ENCODE measurements at places on chromosomes 7 and 10.

DNA sequence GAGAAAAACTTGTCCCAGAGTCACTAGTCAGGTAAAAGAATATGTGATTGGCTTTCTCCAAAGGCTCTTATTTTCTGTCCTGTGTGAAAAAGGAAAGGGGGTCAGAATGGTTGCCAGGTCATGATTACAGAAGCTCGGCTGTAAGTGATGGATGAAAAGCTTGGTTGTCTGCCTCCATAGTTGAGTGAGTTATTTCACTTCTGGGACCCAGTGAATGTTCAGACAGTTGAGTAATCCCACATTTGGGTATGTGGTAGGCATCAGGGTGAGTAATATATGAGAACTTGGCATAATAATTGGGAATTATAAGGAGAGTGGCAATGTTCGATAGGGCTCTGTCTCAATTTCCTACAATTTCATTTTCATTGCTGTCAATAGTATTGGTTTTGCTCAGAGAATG lies 72.5 kb downstream of the BBS9 start:
- no peak for DNase-seq

- no peak for DNase-seq
These were observed 846.8 kb downstream of the IPMK start for GRCh38 chr10:57420881-57421280.

DNA sequence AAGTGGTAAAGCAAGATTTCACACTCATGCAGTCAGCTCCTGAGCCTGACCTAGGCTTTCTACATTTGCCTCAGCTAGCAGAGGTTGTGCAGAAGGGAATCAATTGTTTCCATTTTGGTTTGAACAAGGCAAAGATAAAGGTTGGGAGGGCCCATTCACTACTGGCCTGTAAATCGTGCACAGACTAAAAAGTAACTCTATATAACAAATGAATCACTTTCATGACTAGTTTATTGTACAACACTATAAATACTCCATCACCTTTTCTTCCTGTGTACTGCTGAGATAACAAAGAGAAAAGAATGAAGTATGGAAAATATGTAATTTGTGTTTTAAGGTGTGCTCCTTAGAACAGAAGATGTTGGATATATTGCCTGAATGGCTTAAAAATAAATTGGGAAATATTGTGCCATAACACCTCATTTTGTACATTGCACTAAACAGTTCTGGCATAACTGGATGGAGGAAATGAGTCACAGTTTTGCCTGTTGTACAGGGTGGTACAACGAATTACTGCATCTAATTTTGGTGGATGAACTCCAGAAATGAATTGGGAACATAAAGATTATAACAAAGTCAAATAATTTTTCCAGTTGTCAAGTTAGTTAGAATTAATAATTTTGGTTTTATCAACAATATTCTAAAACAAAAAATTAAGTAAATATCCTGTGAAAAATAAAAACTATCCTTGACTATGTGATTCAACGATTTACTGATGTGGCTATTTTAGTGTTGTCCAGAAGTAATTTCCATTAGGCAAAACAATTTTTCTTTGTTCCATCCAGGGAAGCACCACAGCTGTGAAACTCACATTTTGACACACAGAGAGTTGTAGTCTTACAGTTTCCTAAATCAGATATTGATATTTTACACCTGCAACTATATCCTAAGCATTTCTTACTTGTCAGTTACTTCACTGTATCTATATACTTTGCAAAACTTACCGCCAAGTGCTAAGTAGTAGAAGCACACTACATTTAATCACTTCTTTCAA lies 18.0 kb downstream of the SEMA3C start:
- DNase-seq = no peak

DNA sequence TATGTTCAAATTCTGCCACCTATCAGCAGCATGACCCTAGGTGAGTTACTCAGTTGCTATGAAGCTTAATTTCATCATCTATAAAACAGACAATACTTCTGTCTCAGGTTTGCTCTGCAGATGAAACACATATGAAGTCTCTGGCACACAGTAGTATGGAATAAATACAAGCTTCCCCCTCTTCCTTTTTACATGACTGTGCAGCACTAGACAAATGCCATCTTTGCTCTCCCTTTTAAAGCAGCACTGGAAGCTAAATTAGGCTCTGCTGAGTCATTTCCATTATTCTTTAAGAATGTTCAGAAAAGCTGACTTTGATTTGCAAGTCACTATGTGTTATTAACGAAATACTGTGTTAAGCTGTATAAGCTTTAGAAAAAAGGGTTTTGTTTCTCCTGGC lies 40.7 kb upstream of the ANAPC16 start:
- no peak for DNase-seq

DNA sequence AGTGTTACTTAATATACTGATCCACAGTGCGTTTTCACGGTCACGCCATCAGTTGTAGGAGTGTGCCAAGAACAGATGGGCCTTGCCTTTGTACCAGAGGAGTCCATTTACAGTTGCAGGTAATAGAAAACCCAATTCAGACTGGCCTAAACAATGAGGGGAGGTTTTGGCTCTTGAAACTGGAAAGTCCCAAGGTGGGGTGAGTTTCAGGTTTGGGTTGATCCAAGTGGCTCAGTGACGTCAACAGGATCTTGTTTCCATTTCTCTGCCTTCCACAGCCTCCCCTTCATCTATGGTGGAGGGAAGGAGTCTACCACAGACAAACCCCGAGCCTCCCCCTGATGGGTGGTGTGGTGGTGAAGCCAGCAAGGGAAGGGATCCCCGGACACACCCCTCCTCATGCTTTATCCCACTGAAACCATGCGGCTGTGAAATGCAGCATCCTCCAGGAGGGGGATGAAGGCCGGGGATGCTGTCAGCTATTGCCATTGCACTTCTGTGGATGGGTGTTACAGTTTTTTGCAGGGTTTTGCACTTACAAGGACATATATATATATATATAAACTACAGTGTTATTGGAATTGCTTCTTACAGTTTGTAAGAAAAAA lies 14.8 kb upstream of the SH2D4B start:
- DNase-seq = no peak

DNA sequence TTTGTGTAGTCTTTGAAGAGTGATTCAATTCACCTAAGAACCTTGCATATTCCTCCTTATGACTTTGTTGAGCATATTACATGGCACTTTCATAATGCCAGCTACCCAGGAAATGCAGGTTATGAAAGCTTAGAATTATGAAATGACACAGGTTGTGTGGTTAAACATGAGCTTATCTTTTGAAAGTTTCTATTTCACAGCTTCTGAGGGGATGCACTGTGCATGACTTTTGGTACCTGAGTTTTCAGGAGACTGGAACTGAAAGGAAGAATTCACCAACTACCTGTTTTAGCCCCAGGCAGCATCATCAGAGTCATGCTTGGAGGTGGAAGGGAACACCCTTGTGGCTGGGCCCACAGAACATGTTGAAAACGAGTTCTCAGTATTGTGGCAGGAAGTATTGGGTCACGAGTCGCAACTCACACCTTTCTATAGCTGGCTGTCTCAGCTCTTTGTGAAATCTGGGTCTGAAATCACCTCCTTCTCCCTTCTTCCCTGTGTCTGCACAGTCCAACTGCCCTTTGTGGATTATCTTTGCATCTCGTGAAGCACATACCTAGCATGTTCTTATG lies 228.2 kb downstream of the PTEN start:
- DNase-seq = no peak

DNA sequence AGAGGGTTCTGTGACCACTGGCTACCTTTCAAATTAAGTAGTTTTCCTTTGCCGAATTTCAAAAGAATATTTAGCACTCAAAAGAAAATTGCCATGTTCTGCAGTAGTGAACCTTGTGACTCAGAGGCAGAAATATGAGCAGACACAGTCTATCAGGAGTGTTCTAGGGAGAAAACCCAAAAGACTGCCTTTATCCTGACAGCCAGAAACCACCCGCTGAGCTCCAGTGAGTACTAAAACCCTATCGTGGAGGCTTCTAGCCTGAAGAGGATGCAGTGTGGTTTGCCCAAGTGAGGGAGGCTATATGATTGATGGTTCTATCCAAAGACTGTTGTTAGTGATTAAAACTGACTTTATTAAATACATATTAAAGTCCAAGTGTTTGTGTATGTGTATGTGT lies 21.9 kb downstream of the CHRM2 start:
- no peak for DNase-seq

DNA sequence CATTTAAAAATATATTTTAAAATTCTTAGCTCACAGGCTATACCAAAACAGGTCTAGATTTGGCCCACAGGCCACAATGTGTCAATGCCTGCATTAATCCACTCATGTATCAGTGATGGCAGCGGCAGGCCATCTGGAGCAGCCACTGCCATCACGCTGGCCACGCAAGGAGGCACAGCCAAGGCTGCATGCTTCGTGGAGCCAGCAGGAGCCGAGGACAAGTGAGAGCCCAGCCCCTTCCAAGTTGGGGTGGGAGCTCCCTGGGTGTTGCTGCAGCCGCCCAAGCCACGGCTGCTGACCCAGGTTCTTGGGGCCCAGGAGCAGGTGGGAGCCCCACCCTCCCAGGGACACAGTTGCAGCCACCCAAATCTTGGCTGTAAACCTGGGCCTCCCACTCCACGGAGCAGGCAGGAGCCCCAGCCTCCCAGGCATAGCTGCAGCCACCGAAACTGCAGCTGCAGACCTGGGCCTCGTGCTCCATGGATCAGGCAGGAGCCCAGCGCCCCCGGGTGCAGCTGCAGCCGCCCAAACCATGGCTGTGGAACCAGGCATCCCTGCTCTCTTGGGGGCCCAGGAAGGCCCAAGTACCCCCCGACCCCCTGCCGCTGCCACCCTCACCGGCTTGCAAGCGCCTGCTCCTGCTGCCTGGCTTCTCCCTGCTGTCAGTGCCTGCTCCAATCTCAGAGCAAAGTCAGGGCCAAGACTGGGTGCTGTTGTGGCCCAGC lies 87.3 kb upstream of the CACUL1 start:
- DNase-seq = no peak

GRCh38 chr7:14748461-14748860 lies 154.1 kb downstream of the DGKB start:
- no peak for DNase-seq

GRCh38 chr10:12513003-12513365 lies 163.6 kb downstream of the CAMK1D start:
- no peak for DNase-seq

DNA sequence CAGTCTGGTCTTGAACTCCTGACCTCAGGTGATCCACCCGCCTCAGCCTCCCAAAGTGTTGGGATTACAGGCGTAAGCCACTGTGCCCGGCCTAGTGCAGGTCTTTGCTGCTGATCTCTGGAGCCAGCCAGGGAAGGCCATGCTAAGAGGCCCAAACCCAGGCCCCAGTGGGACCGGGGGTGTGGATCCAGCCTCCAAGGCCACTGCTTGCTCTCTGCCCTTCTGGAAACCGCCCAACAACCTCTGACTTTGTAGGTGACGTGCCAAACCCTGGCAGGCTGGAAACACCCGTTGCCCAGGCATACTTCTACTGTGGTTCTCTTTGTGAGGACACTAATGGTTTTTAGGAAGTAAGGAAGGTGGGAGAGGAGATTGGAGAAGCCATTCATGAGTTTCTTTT lies 83.5 kb upstream of the GNA12 start:
- no peak for DNase-seq

GRCh38 chr7:26533217-26533616 lies 241.6 kb downstream of the SNX10 start:
- no peak for DNase-seq

- no peak for DNase-seq
These were observed 177.1 kb downstream of the DGKI start for GRCh38 chr7:137669706-137670105.

DNA sequence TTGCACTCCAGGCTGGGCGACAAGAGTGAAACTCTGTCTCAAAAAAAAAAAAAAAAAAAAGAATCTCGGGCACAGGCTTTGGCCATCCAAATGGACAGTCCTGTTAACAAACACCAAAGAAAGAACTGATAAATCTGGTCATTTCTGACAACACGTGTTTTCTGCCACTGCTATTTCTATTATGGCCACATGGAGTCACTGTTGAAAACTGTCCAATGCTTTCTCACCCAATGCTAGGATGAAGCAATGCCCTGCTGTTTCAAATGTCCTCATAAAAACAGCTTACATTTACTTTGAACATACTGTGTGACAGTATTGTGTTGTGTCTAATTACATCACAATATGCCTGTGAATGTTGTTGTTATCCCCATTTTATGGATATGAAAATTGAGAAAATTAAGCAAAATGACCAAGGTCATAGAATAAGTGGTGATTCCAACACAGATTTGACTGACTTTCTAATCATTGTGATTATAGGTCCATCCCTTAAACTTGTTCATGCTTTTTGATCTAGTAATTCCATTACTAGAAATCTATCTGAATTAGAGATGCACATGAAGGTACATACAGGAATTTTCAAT lies 19.9 kb upstream of the MAP3K8 start:
- no peak for DNase-seq

- DNase-seq = no peak
These were observed 157.3 kb upstream of the PPP2R2D start for GRCh38 chr10:131743190-131744151.

- DNase-seq = no peak
These were observed 362.0 kb upstream of the NFE2L3 start for GRCh38 chr7:25789701-25790640.

All from cortex of kidney (tissue), 1 donor.